ENCODE measurements at places on chromosomes 4 and X.
A peak's percentile ranks its signal among the peaks of the same experiment; 100 is the strongest.

DNA sequence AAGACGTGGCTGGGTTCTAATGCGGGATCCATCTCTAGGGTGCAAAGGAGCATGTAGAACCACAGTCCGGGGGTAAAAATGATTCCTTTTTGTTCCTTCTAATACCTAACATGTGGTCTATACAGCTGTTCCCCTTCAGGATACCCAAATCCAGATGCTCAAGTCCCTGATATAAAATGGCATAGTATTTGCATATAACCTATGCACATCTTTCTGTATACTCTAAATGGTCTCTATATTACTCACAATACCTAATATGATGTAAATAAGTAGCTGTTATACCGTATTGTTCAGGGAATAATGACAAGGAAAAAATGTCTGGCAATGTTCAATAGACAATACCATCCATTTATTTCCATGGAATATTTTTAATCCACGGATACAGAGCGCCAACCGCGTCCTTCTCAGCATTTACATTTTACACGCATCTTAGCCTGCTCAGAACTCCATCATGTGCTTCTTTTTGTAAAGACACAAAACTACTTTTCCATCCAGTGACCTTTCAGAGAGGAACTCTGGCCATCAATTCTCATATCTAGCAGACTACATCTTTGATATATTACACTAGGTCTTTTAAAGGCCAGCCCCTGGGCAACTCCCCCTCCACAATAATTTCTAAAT, 31.9 kb downstream of the ACSL1 start:
- no peak for DNase-seq

DNA sequence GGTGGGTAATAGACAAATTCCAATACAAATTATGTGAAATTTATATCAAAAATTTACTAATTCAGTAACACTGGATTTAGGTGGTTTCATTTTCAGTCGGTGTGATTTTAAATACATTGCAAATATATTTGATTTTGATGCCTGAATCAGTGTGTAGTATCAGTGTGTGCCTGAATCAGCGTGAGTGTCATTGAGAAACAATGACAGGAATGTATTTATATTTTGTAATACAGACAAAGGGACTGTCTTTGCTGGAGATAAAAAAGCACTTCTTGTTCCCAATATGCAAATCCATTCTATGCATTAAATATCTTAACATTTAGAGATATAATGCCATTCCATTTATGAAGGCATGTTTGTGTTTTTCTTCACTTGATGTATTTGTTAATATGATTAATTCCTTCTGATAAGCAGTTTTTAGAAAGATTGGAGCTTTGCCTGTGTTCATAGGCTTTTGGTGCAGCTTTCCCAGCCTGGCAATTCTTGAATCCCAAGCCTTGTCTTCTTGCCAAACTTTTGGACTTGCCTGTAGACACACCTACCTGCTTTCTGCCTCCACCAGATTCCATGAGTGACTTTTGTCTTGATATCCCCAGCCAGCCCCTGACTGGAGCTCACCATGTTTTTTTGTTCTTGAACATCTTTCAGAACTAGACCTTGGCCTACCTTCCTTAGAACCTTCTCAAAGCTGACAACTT, 243.8 kb downstream of the ADGRL3 start:
- DNase-seq: no peak

GRCh38 chr4:155094201-155094820, 114.1 kb upstream of the NPY2R start:
- no peak for DNase-seq

GRCh38 chr4:59983852-59984251, 1216.3 kb upstream of the ADGRL3 start:
- no peak for DNase-seq

GRCh38 chr4:31045724-31046318, 325.7 kb downstream of the PCDH7 start:
- no peak for DNase-seq

GRCh38 chr4:85756938-85757337, 282.0 kb downstream of the ARHGAP24 start:
- no peak for DNase-seq

DNA sequence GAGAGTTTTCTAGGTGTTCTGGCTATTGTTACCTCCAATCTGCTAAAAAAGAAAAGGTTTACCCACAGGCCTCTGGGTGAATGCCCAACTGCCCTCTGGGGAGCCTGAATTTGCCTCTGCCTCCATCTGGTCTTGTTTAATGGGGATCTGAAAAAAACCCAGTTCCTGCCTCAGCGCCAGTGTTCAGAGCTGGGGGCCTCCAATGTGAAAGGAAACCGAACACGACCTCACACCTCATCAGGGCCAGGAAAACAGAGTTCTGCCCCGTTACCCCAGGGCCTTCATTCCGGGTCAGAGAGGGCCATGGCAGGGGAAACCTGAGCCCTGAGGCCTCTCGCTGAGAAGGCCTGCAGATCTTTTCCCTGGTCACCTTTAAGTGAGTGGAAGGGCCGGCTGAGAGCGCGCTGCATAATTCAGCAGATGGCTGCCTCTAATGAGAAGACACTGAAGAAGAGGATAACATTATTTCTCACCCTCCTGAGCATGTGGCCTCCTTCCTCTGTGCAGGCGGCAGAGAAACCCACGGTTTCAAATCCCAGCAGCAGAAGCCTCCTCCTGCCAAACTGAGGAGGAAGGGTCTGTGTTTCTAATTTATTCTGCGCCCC, 6.8 kb downstream of the SEPTIN6 start:
- no peak for DNase-seq

GRCh38 chrX:6226596-6227452, 1.8 kb downstream of the NLGN4X start:
- DNase-seq: no peak

- DNase-seq: no peak
Measured at GRCh38 chrX:107579956-107580355, 48.4 kb upstream of the PRPS1 start.

DNA sequence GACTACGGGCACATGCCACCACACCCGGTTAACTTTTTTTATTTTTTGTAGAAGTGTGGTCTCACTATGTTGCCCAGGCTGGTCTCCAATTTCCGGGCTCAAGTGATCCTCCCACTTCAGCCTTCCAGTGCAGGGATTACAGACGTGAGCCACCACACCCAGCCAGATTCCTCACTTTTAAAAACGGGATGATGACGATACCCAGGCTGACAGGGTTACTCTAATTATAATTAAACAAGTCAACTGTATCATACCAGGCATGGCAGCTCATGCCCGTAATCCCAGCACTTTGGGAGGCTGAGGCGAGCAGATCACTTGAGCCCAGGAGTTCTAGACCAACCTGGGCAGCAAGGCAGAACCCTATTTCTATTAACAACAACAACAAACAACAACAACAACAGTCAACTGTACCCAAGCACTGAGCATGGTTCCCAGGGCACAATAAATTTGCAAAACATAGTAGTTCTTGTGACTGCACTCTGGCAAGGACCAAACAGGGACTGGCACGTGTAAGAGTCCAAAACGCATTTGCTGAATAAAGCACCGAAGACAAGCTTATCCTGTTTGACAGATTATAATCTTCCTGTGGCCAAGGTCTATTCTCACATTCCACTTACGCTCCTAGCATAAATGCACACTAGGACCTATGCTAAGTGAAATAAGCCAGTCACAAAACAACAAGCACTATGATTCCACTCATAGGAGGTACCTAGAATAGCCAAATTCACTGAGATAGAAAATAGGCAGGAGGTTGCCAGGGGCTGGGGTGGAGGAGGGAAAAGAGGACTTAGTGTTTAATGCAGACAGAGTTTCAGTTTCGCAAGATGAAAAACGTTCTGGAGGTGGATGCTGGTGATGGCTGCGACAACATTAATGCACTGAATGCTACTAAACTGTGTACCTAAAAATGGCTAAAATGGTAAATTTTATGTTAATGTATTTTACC, 77.5 kb downstream of the IRF2 start:
- no peak for DNase-seq

- DNase-seq: no peak
Measured at GRCh38 chr4:108058685-108059440, 69.2 kb downstream of the HADH start.

- no peak for DNase-seq
Measured at GRCh38 chrX:139448996-139449395, 81.5 kb upstream of the F9 start.

GRCh38 chrX:68690936-68691501, 43.6 kb downstream of the STARD8 start:
- DNase-seq: no peak

DNA sequence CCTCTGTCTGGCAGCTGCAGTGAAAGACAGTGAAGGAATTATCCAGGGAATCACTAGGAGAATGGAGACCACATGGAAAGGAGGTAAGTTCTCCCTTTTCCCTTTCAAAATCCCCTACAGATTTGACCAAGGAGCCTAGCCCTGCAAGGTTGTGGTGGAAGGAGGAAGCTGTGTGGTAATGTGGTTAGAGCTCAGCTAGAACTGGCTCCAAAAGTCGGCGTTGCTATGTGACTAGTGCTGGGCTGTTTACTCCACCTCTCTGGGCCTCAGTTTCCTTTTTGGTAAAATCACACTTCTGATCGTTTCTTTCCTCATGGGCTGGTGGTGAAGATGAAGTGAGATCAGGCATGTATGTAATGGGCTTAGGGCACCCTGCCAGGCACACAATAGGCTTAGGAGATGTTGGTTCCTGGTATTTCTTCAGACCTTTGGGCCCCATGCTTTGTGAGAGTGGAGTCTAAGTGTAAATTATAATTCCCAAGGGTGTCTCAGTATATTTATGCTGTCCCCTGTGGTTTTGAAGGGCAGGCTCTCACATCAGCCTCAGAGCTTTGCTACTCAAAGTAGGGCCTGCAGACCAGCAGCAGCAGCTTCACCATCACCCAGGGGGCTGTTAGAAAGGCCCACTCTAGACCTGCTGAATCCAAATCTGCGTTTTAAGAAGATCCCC, 183.7 kb upstream of the BCOR start:
- no peak for DNase-seq

DNA sequence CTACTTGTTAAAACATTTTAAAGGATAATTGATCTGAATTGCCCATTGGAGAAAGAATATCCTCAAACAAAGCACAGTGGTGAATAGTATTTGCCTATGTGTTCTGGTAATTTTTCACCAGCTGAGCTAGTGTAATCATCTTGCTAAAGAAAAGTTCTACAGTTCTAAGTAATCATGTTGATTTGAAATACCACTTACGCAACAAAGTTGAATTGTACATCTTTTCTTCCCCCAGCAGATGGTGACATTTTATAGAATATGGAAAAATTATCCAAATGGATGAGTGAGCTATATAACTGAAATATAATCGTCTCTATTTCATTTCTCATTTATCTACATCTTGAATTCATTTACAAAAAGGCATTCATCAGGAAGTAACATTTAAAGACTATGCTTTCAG, 9.7 kb upstream of the ZNF674 start:
- DNase-seq: no peak

DNA sequence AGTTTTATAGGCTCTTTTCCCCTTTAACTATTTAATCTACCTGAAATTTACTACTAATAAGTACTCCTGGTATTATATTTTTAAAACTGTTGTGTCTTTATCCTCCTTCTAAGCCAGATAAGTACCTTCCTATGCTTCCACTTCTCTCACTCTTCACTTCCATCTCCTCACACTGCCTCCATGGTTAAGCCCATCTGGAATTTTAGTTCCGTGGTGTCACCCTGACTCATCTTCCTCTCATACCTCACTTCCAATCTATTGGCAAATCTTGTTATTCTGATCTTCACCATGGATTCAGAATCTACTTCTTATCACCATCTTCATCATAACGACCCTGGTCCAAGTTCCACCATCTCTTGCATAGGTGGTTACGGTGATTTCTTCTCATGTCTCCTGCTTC, 32.7 kb upstream of the DAPP1 start:
- DNase-seq: no peak

- DNase-seq: no peak
Measured at GRCh38 chr4:152784490-152785350, 5.0 kb downstream of the ARFIP1 start.

GRCh38 chrX:3143043-3143799, 102.0 kb downstream of the ARSF start:
- peak; percentile 8 for DNase-seq

DNA sequence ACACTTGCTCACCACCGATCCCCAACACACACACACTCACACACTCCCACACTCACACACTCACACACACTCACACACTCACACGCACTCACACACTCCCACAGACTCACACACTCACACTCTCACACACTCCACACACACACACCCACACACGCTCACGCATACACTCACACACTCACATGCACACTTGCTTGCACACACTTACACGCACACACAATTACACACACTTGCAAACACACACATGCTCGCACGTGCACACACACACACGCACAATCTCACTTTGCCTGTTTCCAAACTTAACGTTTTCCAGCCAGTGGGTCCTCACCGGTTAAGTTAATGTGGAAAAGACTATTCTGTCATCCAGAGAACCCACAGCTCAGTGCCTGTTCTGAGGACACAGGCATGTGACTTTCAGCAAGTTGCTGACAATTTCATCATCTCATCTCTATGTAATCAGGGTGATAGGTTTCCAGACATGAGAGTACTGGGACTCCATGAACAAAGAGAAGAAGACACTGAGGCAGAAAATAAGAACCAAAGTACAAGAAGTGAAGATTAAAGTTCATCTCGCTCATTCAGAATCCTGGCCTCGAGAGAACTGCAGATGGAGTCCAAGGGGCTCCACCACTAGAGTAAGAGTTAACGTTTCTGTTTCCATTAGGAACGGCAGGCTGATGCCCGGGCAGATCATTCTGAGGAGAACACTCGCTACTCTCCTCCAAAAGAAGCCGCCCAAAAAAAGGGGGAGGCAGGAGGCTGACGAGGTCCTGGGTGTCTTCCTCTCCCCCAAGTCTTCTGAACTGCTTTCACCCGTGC, 153.2 kb upstream of the FRG1 start:
- DNase-seq: no peak
